CD4-positive, alpha-beta T cell treated with Interleukin-10 for 1 hour (primary cell): ENCODE measurements at places on chromosomes 11 and 22.
A peak's percentile ranks its signal among the peaks of the same experiment; 100 is the strongest.

DNA sequence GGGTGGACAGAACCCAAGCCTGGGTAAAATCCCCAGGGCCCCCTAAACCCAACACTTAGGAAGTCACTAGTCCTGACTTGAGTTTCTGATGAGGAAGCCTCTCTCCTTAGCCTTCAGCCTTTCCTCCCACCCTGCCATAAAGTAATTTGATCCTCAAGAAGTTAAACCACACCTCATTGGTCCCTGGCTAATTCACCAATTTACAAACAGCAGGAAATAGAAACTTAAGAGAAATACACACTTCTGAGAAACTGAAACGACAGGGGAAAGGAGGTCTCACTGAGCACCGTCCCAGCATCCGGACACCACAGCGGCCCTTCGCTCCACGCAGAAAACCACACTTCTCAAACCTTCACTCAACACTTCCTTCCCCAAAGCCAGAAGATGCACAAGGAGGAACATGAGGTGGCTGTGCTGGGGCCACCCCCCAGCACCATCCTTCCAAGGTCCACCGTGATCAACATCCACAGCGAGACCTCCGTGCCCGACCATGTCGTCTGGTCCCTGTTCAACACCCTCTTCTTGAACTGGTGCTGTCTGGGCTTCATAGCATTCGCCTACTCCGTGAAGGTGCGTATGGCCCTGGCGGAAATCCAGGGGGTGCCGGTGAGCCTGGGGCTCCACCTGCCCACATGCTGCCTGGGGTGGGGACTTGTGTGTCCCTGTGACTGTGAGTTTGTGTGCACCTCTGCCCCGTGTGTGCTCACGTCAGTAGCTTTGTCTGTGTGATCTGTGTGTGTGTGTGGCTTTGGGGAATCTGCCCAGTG lies at the start of gene IFITM1:
Gene IFITM1, plus strand, starts transcription at position 254 of the 767 bp plus-strand sequence. Its CDS starts 131 bp downstream, at position 385.
- DNase-seq, result peak; percentile 75

DNA sequence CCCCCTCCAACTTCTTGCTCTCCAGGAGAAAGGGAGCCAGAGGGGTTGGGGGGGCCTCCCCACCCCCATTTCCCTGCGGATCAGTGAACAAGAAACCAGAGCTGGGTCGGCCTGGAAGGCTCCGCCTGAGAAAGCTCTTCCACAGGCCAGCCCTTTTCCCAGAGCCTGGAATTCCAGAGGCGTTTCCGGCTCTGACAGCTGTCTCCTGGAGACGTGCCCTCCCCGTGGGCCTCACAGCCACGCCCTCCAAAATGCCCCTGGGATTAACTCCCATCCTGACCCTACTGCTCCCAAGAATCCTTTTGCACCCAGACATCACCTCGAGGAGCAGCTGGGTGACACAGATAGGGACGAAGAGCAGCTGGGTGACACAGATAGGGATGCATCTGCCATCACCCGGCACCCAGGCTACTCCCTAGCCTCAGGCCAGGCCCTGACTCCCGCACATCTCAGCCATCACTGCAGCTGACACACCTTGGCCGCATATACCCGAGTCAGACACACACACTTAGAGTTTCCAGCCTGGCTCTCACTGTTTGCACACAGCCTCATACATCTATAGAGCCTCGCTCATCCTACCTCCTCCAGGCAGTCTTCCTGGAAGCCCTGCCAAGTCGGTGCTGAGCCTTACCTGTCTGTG lies 7.6 kb upstream of the CDC42EP1 start:
- no peak for DNase-seq

DNA sequence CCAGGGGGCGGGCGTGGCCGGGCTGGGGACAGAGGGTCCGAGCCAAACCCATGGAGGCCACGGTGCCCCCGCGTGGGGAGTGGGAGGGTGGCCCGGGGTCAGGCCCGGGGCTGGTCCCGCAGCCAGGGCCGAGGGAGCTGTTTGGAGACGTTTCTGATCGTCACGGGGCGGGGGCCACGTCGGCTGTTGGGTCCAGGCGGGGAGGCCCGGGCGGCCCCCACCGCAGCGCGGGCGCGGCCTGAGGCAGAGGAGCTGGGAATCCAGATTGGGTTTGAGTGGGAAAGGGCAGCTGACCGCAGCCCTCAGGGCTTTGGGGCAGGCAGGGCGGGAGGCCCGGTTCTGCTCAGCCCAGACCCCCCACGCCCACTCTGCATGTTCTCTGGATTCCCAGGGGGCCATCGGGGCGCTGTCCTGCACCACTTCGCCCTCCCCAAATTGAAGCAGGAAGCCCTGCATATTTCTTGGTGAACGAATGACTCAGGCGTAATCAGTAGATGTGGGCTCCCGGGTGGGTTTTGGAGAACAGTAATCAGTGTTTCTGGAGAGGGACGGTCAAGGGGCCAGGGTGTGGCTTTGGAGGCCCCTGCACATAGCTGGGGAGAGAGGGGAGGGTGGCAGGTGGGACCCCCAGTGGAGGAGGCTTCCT lies 583 bp downstream of the MRPL23 start:
- DNase-seq, result no peak

DNA sequence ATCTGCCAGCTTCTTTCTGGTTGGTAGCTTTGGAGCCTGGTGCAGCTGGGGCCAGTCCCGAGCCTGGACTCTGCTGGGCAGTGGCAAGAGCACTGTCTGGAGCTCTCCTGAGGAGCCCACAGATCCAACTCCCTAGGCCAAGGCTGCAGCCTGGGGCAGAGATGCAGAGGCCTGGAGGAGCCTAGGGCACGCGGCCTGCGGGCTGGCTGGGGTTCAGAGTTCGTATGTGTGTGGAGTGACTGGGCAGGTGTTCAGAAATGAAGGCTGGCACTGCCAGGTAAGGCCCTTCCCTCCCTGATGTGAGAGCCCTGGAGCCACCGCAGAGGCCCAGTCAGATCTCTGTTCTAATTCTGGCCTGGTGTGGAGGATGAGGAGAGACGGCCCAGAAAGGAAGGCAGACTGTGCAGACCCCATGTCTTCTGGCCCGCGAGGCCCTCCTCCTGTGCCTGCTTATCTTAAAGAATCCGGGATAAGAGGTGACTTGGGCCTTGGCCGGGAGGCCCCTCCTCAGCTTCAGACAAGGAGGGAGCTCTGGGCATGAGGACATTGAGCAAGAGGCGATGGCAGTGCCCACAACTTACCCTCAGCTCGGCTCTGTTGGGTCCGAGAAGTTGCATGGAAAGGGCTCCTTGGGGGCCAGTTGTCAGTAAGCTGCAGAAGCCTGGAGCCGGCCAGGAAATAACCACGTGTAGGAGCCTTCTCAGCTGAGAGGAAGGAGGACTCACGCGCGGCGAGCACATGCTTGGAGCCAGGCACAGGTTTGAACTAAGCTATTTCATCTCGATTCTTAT lies 62.2 kb upstream of the B3GAT1 start:
- DNase-seq, result no peak

- no peak for DNase-seq
Measured at GRCh38 chr11:19868281-19868821, 155.7 kb downstream of the NAV2 start.

GRCh38 chr22:22371031-22371541 lies 126.5 kb downstream of the VPREB1 start:
- no peak for DNase-seq
